Pons (tissue), 1 donor: ENCODE measurements at places on chromosomes 11 and 22.

GRCh38 chr11:105592035-105592434, 17.8 kb upstream of the GRIA4 start:
- DNase-seq = no peak

GRCh38 chr11:44006917-44007361, 40.8 kb upstream of the ACCSL start:
- DNase-seq = no peak

DNA sequence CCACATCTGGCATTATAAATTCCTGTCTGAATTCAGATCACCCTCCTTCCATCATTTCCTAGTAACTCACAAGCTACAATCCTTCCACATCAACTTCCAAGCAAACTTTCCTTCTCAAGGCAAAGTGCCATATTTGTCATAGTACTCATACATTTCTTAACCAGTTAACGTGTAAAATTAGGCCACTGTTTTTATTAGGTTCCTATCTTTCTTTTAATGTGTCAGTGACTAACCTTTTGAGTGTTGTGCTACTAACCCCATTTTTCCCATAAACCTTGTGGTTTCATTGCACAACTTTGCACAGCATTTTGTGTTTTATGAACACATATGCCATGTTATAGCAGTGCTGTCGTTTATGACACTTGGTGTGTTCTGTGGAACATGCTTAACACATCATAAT, 90.1 kb downstream of the KIF18A start:
- DNase-seq = no peak

DNA sequence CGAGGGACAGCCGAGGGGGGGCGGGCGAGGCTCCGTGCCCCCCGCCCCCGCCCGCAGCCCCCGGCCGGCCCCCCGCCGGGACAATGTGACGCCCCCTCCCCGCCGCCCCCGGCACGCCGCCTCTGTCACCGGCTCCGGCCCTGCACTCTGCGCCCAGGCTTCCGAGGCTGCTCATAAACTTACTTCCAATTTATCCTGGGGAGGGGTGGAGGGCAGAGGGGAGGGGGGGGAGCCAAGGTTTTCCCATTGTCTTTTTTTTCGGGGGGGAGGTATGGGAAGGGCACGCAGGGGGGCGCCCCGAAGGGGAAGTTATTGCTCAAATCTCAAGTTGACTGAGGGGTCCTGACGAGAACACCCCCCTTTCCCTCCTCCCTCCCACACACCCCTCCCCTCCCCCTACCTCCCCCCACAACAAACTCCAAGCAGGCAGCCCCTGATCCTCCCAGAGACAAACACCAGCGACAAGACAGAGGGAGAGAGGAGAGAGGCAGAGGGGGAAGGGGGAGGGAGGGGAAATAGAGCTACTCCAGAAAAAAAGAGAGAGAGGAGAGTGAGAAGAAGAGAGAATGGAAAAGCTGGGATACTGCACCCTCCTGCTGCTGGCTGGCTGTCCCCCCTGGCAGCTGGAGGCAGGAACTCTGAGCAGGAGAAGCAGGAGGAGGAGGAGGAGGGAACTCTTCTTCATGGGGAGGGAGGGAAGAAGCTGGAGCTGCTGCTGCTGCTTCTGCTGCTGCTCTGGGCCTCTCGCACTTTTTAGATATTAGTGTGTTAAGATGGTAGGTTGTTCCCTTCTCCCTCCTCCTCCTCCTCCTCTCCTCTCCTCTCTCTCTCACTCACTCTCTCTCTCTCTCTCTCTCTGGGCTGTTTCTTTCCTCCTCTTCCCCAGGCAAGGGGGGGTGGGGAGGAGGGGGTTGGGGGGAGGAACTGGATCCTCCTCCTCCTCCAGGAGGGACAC, 631 bp downstream of the PHF21A start:
- peak; percentile 78 for DNase-seq

GRCh38 chr11:122814401-122814800, 23.9 kb upstream of the CRTAM start:
- no peak for DNase-seq

GRCh38 chr11:9001736-9002135, 2.1 kb downstream of the NRIP3 start:
- peak; percentile 25 for DNase-seq

DNA sequence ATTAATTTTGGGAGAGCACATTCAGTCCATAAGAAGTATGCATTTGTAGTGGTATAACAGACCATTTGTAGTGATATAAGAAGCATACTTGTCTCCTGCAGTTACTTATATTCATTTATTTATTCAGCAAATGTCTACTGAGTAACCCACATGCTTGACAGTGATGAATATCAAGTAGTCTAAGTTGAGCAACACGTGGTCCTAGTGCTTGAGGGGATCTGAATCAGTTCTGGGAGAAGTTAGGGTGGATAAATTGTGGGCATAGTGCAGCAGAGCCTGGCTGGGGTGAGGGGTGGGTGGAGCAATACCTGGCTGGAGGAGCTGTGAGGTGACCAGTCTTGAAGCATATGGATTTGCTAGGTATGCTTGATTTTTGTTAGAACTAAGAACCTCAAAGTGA, 24.3 kb downstream of the STX3 start:
- DNase-seq = no peak

DNA sequence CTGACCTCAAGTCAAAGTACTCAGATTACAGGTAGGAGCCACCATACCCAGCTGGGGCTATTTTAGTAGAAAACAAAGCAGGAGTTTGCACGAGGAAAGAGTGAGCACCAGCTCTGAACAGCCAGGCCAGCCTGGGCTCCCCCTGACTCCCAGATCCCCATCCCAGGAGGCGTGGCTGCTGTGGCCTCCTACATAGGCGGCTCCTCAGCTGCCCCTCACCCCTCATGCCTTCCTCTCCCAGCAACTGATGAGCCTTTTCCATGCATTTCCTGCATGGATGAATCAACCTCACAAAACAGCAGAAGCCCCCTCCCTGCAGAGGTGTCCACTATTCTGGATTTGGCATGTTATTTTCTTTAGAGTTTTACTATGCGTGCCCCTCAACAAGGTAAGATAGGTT, 10.5 kb upstream of the FLRT1 start:
- DNase-seq = no peak

DNA sequence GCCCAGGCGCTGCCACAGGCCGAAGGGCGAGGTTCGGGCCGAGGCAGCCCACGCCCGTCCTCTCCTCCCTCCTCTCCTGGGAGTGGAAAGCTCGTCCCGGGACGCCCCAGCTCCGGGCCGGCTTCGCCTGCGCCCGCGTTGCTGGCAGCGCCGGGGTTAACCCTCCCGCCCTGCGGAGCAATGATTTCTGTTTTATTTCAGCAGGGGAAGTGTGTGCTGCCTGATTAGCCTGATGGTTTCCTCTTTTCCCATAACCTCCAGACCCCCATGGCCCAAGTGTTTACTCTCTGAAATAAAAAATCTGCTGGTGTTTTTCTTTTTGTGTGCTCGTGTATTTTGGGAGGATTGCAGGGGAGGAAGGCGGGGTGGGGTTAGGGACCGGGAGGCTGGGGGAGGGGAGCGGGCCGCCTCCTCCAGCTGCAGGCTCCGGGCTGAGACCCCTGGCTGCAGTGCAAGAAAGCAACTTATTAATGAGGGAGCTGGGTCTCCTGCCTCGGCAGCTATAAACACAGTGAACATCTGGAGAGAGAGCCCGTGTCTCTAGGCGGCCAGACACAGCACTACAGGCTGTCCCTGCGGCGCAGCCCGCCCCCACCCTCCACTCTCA, 38.6 kb downstream of the ETS1 start:
- no peak for DNase-seq

- no peak for DNase-seq
Measured at GRCh38 chr11:7609521-7609920, 63.8 kb downstream of the CYB5R2 start.

GRCh38 chr11:35373284-35373933, 45.9 kb downstream of the SLC1A2 start:
- DNase-seq = no peak

DNA sequence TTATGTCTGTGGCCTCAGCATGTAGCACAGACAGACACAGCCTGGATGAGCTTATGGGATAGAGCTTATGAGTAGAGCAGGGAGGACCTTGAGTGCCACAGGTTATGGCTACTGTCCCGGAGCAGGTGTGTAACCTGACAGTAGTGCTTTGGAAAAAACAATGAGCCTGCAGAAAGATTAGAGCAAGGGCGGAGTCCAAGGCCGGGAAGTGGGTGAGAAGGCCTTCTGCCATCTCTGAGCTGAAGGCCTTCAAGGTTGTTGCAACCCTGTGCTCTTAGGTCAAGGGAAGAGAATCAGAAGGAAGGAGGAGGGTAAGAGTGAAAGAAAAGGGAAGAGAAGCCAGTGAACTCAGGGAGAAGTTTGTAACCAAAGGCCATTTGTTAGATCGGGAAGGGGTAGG, 3.9 kb upstream of the TAGLN start:
- DNase-seq = no peak

DNA sequence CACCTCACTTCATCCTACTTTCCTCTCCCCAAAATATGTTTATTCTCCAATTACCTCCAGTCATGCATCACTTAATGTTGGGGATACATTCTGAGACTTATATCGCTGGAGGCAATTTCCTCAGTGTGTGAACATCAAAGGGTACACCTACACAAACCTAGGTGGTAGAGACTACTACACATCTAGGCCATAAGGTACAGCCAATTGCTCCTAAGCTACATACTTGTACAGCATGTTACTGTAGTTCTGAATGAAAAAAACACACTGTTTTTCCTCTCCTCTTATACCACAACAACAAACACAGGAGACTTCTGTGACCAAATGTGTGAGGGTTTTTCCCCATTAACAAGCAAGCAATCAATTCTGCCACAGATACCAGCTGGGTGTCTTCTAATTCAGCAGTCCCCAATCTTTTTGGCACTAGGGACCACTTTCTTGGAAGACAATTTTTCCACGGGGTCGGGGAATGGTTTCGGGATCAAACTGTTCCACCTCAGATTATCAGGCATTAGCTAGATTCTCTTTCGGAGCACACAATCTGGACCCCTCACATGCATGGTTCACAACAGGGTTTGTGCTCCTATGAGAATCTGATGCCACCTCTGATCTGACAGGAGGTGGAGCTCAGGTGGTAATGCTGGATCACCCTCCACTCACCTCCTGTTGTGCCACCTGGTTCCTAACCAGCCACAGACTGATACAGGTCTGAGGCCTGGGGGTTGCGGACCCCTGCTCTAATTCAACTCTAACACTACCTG, 5.2 kb downstream of the KLHL22 start:
- DNase-seq = no peak

GRCh38 chr11:128482092-128482491, 105.3 kb downstream of the ETS1 start:
- no peak for DNase-seq

GRCh38 chr11:74971424-74971823, 17.3 kb upstream of the NEU3 start:
- DNase-seq = peak; percentile 77

DNA sequence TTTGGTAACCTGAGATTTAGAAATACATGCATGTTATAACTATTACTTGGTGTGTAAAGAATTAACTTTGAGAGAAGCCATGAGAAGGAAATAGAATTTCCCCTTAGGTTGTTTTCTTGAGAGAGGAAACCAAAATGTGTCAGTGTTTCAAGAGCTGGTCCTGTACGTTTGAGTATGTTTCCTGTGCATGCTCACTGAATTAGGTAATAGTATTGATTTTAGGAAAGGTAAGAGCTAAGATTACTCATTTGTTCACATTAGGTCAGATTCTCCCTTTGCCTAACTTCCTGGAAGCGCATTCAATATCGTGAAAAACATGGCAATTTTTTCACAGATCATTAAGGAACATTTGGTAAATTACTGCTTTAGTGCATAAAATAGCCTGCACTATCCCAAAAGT, 49.3 kb upstream of the RDX start:
- DNase-seq = no peak

- DNase-seq = no peak
Measured at GRCh38 chr11:62865635-62866034, 15.1 kb upstream of the SLC3A2 start.

DNA sequence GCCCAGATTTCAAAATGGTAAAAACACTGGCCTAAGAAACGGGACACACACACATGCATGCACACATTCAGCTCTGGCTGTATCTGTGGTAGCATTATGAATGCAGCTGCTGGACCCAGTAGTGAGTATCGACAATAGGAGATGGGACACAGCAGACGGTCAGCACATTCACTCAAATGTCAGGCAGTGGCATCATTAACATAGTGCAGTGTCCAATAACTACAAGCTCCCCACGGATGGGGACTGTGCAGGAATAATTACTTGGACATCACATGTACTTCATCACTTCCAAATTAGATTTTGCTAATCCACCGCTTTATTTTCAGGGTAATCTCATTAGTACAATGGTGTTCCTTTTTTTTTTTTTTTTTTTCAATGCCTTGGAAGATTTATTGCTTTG, 109.5 kb downstream of the FANCF start:
- DNase-seq = no peak

- no peak for DNase-seq
Measured at GRCh38 chr11:2392241-2392959, 8.2 kb upstream of the TSSC4 start.

- no peak for DNase-seq
Measured at GRCh38 chr11:34198523-34198922, 93.1 kb downstream of the NAT10 start.

DNA sequence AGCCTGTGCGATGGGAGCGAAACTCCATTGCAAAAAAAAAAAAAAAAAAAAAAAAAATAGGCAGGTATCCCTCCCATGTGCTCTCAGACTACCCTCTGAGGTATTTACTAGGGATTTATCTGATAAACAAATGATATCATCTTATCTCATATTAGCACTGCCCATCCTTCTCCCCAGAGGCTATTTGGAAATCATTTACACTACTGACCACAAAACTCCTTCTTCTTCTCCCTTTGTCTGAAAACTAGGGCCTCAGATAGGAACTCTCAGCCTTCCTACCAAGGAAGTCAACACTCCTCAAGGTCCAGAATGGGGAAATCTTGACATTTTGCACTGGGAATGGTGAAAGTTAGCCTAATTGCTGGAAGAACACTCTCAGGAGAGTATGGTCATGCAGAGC, 46.4 kb downstream of the LARGE2 start:
- no peak for DNase-seq

DNA sequence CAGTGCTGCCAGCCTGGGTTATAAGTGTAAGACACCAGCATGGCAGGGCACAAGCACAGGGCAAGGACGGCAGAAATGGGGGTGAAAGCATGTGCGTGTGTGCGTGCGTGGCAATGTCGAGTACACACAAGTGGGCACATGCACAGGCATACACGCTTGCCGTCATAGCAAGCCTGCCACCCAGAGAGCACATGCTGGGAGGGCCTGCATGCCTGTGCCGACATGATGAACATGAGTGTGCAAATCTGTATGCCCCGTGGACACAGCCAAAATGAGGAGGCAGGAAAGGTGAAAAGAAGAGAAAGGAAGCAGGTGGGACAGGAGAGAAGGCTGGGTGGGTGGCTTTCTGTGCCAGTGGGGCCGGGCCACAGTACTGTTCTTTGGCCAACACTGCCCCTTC, 62.9 kb downstream of the NECTIN1 start:
- DNase-seq = no peak

GRCh38 chr11:126879516-126879915, 121.1 kb downstream of the KIRREL3 start:
- no peak for DNase-seq

GRCh38 chr11:81368192-81368591, 1365.5 kb downstream of the FAM181B start:
- no peak for DNase-seq

GRCh38 chr22:49735411-49735900, 92.2 kb downstream of the BRD1 start:
- no peak for DNase-seq

- DNase-seq = peak; percentile 52
Measured at GRCh38 chr11:122523846-122524805, 131.4 kb upstream of the UBASH3B start.
